Fibroblast of skin of scalp (primary cell): ENCODE measurements at places on chromosomes 6 and 20.
A peak's percentile ranks its signal among the peaks of the same experiment; 100 is the strongest.

GRCh38 chr6:142845624-142846458, 99.1 kb downstream of the HIVEP2 start:
- DNase-seq = peak; percentile 95

- DNase-seq = peak; percentile 66
Observed at GRCh38 chr20:57388953-57389694, 2.1 kb upstream of the RBM38 start.

GRCh38 chr6:148851683-148852556, 105.1 kb downstream of the UST start:
- DNase-seq = no peak

GRCh38 chr6:6191909-6192308, 128.6 kb downstream of the F13A1 start:
- DNase-seq = no peak

- no peak for DNase-seq
Observed at GRCh38 chr6:14102383-14102782, 15.2 kb upstream of the CD83 start.

DNA sequence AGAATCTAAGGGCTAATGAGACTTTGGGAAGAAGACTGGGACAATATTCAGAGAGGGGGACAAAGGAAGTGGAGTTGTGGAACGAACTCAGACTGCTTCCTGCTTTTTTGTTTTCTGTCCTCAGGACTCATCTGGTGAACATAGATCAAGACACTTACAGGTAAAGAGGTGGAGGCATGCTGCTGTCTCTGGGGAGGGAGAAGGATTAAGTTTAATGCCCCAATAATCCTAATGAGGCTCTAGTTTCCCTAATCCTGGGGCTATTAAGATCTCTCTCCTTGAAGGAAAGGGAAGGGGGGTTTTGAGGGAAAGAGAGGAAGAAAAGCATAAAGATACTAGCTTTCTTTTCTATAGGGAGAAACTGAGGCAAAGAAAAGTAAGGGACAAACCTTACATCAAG, 4.6 kb downstream of the MSH5 start:
- no peak for DNase-seq

GRCh38 chr6:29763491-29764289, 40.5 kb downstream of the HLA-F start:
- peak; percentile 59 for DNase-seq

GRCh38 chr6:11209906-11210305, 22.6 kb downstream of the NEDD9 start:
- DNase-seq = peak; percentile 77

DNA sequence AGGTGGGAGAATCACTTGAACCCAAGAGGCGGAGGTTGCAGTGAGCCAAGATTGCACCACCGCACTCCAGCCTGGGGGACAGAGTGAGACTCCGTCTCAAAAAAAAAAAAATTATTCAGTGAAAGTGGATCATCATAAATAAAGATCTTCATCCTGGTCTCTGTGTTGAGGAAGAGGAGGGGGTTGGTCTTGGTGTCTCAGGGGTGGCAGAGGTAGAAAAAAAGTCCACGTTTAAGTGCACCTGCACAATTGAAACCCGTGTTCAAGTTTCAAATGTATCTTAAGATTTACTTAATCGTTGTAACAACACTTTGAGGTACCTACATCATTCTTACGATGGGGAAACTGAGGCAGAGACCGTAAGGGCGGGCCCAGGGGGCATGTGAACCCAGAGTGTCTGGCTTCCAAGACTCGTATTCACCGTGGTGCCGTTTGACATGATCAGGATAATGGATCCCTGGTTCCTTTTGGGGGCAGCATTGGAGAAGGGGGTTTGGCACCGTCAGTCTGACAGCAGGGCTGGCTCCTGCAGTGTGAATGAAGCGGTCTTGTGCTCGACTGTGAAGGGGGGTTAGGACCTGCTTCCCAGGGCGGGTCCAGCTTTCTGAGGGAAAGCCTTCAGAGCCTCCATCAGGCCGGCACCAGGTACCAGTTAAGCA, 32.9 kb upstream of the ID1 start:
- DNase-seq = no peak

- DNase-seq = no peak
Observed at GRCh38 chr6:78829407-78829806, 37.9 kb upstream of the IRAK1BP1 start.

GRCh38 chr20:20783450-20783849, 71.0 kb upstream of the RALGAPA2 start:
- no peak for DNase-seq

DNA sequence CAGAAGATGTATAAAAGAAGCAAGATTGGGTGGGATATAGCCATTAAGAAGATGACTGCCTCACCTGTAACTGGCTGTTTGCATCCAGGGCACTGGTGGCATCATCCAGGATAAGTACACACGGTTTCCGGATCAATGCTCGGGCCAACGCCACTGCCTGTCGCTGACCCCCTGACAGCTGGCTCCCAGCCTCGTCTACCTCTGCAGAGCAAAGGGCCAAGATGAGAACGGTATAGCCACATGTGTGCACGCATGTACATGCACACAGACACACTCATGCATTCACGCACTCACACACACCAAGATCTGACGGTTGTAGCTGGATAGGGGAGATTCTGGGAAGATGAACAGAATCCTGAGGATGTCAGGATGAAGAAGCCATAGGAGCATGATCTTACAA, 3.2 kb upstream of the PSMB8 start:
- no peak for DNase-seq

GRCh38 chr6:166752097-166752496, 125.0 kb upstream of the RPS6KA2 start:
- DNase-seq = no peak

- peak; percentile 14 for DNase-seq
Observed at GRCh38 chr6:90087106-90087833, 193.0 kb downstream of the GJA10 start.

DNA sequence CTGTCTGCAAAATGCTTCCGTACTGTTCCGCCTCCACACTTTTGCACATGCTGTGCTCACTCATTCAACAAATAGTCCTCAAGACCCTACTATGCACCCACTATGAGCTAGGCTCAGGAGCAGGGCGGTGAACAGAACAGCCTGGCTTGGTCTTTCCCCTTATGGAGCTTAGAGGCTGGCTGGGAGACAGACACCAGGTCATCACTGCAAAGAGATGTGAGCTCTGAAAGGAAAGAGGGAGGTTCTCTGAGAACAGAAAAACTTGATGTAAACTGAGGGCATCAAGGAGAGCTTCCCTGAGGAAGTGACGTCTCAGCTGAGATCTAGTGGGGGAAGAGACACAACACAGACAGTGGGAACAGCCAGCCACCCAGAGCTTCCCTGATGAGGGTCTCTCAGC, 31.0 kb upstream of the TGM2 start:
- no peak for DNase-seq

- no peak for DNase-seq
Observed at GRCh38 chr6:166166314-166167257, 1.1 kb downstream of the TBXT start.

- no peak for DNase-seq
Observed at GRCh38 chr6:168244961-168245551, 74.5 kb downstream of the DACT2 start.

GRCh38 chr6:113052506-113052905, 705.4 kb downstream of the RFPL4B start:
- no peak for DNase-seq

DNA sequence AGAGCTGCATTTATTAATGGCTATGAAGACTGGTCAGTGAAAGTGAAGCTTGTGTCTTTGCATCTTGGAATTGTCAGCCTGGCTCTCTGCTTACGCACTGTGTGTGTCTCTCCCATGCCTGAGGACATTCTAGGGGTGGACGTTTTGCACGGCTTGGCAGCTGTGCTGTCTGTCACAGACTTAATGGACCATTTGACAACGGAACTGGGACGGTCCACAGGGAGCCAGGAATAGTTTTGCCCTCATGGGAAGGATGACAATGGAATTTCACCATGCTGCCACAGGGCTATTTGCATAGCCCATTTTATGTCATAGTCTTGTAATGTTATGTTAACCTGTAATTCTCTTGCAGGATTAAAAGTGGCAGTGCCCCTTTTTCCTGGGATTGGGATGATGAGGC, 44.7 kb downstream of the OR2B6 start:
- DNase-seq = no peak

DNA sequence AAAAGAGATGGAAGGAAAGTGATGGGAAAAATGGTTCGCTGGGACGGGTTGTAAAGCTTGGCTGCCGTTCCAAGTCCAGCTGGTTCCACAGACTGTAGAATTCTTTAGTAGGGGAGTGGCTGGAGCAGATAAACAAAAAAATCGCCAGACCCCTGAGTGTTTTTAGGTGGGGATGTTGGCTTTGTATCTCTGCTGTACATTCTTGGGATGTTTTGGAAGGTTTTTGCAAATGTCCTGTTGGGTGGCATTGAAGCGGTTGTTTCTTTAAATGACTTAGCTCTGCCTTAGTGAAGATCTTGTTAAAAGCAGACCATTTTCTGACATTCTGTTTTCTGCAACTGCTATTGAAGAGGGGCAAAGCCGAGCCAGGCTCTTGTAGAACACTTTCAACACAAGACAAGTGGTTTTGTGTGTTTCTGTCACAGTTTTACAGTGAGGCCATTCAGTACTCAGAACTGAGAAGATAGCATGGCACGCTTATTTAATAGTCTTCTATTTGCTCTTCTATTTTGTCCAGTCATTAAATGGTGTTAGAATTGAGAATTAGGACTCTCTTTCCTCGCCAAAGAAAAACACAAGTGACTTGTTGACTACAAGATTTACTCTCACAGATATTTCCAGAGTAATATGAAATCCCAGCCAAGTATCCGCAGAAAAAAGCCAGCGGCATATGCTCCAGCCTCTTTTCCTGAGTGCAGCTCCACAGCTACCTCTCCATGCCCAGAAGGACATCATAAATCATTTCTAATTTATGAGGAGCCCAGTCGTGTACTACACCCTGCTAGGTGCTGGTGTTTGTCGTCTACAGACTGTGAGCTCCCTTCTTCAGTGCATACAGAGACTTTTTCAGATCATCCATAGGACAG, 65.8 kb downstream of the PHACTR2 start:
- DNase-seq = peak; percentile 66

GRCh38 chr6:144653885-144654505, 368.9 kb downstream of the UTRN start:
- no peak for DNase-seq

DNA sequence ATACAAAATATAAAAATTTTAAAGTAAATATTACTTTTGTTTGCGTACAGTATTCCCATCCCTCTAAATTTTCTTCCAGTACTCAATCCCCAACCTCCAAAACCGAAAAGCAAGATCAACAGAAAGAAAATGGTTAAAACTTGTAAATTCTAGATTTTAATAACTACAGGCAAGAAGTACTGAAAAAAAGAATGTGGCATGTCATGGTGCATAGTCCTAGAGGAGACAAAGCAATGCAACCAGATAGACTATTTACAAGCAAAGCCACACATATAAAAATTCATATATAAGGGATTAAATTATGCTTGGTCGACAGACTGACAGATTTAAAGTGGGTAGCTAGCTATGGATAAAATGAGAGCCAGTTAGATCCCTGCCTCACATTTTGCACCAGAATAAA, 56.5 kb upstream of the HFE start:
- no peak for DNase-seq

- peak; percentile 80 for DNase-seq
Observed at GRCh38 chr6:30156262-30156599, 4.8 kb downstream of the TRIM10 start.

DNA sequence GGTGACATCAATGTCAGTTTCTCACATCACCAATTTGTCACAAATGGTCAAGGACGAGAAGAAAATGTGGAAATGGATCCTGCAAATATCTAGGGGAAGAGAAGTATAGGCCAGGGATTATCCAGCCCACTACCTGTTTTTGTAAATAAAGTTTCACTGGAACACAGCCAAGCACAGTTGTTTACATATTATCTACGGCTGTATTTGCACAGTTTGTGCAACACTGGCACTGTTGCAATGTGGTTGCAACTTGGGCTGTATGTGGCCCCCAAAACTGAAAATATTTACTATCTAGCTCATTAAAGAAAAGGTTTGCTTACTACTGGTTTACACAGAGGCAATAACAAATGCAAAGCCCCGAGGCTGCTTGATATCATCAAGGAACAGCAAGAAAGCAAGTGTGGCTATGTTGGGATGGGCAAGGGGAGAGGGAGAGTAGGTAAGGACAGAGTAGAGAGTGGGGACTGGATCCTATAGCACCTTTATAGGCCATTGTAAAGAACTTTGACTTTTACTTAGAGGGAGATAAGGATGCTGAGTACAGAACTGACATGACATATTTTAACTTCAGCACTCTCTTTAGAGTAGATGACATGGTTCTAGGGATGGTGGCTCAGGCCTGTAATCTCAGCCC, 11.8 kb upstream of the STXBP5 start:
- DNase-seq = no peak

DNA sequence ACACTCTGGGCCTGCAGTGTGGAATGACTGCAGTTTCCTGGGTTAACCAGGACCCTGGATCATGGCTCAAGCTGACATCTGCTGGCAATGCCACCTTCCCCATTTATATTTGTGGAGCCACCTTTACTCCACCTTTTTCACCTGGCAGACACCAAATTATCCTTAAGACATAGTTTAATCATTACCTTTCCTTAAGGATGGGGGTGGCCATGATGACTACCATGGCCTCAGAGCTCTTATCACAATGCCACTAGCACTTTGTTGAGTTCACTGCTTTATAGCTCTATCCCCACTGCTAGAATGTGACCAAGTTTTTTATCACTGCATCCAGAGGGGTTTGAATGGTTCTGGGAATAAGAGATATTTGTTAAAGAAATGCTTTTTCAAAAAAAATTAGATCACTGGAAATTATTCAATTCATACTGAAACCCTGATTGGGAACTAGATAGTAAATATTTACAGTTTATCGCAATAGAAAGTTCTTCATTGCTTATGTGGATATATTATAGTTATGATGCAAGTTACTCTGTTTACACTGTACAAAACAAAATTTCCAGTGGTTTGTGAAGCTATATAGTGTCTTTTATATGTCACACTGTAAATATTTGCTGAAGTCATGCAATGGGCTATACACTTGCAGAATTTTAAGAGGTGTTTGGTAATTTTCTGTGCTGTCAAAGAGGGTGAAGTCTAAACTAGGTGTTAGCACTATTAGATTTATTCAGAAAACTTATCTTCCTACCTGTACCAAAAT, 37.3 kb upstream of the IFNGR1 start:
- no peak for DNase-seq

DNA sequence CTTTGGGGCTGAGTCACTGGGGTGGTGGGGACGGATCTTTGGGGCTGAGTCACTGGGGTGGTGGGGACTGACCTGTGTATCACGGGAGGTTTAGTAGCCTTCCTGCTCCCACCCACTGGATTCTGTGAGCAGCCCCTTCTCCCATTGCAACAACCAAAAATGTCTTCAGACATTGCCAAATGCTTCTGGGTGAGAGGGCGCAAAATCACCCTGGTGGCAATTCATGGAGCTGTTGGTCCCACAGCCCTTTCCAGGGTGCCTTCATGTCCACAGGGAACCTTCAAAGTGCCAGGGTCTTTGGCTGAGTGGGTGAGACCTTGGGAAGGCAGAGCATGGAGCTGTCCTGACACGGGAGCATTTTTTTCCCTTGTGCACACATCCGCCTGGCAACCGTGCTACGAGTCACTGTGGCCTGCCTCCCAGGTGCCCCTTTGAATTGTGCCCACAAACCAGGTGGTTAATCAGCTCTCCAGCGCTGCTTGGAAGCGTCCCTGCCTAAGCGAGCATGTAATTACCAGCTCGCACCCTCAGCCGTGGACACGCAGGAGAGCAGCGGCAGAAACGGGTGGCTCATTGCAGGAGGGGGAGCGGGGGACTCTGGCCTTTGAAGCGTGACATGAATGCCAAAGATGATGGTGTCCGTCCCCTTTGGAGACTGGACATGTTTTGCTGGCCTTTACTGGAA, 27.4 kb upstream of the APCDD1L start:
- DNase-seq = no peak

GRCh38 chr6:18392346-18392877, 5.3 kb downstream of the RNF144B start:
- DNase-seq = no peak

GRCh38 chr6:18823782-18824386, 436.7 kb downstream of the RNF144B start:
- DNase-seq = peak; percentile 22
